ENCODE measurements at places on chromosomes 7 and 10.

- no peak for DNase-seq
Observed at GRCh38 chr10:75407713-75408508, 6.3 kb upstream of the ZNF503 start.

GRCh38 chr10:91137822-91138221, 82.6 kb upstream of the PCGF5 start:
- DNase-seq, result no peak

GRCh38 chr10:63657761-63658160, 136.6 kb downstream of the REEP3 start:
- DNase-seq, result no peak

DNA sequence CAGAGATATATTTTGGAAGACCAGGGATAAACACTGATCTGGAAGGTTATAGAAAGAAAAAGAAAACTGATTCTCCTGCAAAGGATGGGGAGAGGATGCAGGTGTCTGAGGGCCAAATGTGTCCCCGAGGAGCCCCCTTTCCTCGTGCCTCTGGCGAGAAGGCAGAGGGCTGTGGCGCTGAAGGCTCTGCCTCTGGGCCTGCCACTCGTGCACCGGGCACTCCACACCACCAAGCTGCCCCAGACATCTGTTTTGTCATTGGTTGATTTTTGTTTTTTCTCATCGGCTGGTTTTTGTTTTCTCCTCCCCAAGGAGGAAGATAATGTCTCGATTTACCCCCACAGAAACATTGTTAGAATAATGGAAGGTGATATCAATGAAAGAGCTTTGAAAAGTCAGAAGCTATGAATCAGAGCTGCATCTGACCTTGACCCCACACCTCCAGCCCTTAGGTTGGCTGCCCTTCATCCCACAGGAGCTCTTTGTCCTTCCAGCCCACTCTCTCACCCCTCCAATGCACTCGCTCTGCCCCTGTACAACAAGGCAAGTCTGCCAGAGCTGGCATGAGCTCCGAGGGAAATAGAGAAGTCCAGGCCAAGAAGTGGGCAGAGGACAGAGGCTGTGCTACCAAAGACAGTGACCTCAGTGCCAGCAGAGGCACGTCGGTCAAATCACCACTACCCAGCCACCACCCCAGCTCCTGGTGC, 124.8 kb downstream of the TCERG1L start:
- no peak for DNase-seq

GRCh38 chr10:15515202-15515601, 144.1 kb upstream of the FAM171A1 start:
- DNase-seq, result no peak

GRCh38 chr10:62373995-62374861, at the start of gene ZNF365:
ZNF365 (plus strand) TSS chr10:62374369; CDS start chr10:62376194, 1,825 bp downstream.
- peak; percentile 29 for DNase-seq

GRCh38 chr7:77537778-77538280, 734 bp downstream of the PTPN12 start:
- DNase-seq, result peak; percentile 12

DNA sequence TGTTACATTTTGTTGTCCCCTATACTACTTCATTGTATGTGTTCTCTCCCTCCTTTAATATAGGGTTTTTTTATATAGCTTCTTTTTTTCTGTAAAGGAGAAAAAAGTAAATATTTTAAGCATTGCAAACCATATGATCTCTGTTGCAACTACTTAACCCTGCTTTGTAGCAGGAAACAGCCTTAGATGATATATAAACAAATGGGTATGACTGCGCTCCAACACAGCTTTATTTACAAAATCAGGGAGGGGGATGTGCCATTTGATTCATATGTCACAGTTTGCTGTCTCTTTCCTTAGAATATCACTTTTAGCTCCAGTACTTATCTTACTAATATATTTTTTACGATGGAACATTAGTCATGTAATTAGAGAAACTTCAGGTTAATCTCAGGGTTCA, 155.2 kb upstream of the GNAI1 start:
- no peak for DNase-seq

- no peak for DNase-seq
Observed at GRCh38 chr10:11164803-11165590, 147.3 kb downstream of the CELF2 start.

DNA sequence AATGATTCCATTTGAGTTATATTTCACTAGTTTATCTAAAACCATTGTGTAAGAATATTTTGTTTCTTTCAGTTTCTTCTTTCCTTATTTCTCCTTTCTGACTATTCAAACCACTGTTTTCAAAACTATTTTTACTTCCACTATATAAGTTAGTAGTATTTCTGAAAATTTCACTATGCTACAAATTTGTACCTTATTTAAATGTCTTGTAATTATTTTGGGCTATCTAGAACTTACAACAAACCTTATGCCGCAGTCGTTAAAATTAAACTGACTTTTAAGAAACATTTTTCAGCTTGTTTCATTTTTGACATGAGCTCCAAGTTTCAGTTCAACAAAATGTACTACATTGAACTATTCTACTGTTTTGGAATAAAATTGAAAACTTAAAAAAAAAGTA, 1.8 kb downstream of the TFEC start:
- DNase-seq, result no peak

DNA sequence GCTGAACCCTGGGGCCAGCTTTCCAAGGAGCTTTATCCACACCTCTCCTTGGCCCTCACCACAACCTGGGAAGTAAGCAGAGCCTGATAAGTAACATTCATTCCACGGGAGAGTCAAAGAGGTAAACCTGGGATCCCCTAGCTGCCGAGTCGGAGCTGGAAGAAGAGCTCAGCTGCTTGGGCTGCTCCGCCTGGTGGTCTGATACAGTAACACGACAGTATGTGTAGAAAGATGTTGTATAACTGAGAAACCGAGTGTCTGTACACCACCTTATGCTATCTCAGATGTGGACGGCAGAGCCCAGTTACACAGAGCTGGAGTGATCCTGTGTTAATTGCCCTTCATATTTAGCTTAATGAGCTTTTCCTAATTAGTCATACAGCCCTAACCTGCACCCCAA, 151.3 kb upstream of the KMT2E start:
- DNase-seq, result no peak

DNA sequence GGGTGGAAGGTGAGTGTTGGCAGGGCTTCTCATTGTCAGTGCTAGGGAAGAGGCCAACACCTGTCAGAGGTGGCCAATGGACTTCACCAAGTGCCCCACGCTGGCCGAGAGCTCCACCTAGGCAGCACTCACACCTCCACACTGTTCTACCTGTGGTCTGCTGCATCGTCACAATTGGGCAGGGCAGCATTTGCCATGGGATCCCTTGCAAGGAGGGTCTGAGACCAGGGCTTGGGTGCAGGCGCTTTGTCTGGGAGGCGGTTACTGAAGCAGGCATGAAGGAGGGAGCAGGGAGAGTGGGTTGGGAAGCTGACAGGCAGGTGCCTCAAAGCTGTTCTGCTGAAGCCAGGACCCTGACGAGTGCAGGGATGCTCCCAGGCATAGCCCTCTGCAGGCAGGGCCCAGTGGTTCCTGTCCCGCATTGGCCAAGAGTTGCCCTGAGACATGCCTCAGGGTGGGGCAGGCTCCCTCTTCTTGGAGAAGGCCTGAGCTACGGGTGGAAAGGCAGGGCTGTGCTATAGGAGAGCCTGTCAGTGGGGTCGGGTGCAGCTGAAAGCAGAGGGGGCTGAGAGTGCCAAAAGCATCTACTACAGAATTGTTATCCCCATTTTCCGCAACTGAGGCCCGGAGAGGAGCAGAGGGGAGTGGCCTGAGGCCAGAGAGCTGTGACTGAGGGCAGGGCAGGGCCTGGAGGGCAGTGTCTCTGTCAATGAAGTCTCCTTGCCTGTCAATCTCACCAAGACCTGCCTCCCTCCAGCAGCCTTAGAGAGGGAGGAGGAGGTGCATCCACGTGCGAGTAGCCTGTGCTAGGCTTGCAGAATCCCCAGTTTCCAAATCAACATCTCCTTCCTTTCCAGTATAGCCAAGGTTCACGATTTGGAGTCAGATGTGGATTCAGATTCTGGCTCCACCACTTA, 4.0 kb downstream of the RBP3 start:
- no peak for DNase-seq

GRCh38 chr10:72011468-72011867, 47.3 kb downstream of the CHST3 start:
- DNase-seq, result no peak

DNA sequence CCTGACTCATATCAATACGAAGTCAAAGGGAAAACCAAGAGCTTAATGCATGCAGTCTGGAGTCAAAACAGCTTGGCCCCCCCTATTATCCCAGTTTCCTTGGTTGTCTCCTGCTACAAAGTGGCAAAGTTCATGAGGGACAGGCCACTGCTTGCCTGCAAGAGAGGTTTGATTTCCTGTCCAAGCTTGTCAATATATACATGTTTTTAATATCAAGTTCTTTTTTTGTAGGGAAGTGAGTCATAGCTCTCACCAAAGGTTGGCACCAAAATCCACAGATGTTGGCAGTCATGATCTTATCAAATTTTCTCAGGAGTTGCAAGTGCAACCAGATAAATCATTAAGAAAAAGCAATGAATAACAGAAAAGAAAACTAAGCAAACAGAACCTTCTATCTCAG, 176.8 kb downstream of the COBL start:
- no peak for DNase-seq

DNA sequence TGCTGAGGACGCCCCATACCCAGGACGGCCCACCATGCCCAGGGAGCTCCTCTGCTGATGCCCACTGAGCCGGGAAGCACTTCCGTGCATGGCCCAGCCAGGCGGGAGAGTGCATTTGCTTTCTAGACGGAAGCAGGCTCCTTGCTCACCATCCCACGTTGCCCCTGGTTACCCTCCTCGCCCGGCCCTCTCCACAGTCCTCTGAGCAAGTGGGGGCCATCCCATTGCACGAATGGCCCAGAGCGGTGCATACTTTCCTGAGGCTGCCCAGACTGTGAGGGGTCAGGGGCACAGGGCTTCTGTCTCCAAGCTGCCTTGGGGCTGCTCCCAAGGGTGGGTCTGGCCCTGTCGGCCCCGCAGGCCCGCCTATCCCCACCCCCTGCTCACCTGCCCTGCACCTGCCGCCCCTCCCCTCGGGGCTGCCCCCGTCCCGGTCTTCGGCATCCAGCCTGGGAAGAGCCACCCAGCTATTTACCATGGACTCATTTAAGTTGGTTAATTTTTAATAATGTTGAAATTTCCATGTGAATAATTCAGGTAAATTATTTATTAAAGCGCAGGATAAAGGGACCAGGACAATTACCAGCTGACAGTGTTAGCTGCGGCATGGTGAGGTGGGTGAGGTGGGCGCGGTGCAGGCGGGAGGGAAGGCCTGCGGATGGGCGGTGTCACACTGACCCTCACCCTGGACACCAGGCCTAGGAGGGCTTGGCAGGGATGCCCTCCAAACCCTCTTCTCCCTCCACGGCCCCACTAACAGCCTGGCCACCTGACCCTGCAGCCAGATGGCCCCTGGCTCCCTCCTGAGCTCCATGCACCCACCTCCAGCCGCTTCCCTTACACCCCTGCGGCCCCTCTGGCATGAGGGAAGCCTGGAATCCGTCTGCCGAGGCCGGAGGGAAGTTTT, 104.4 kb downstream of the MICALL2 start:
- no peak for DNase-seq

GRCh38 chr10:34522546-34522945, 292.6 kb downstream of the PARD3 start:
- no peak for DNase-seq

GRCh38 chr7:102264367-102264891, 22.2 kb upstream of the SH2B2 start:
- DNase-seq, result no peak

DNA sequence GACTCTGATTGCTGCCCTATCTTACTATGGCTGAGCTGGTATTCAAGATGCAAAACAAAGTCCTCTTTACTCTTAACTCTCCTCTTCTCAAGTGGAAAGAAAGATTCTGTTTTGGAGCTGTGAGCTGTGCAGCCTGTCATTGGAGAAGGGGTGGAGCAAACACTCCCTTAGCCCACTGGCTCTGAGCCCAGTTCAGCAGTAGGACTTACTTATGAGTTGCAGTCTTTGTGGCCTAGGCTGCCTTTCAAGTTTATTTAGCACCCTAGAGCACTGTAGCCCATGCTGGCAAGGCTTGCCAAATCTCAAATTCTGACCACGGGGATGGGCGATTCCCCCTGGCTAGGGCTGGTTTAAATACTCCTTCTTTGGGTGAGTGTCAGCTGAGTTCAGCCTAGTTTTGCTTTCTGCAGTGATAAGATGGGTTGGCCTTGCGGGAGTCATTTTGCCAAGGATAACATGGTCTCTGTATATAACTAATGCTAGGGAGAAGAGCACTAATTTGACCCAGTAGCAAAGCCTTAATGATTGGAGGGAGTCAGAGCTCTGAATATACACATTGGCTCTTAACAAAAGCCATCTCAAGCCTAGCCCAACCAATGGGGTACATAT, 110.2 kb downstream of the MYO3A start:
- no peak for DNase-seq

DNA sequence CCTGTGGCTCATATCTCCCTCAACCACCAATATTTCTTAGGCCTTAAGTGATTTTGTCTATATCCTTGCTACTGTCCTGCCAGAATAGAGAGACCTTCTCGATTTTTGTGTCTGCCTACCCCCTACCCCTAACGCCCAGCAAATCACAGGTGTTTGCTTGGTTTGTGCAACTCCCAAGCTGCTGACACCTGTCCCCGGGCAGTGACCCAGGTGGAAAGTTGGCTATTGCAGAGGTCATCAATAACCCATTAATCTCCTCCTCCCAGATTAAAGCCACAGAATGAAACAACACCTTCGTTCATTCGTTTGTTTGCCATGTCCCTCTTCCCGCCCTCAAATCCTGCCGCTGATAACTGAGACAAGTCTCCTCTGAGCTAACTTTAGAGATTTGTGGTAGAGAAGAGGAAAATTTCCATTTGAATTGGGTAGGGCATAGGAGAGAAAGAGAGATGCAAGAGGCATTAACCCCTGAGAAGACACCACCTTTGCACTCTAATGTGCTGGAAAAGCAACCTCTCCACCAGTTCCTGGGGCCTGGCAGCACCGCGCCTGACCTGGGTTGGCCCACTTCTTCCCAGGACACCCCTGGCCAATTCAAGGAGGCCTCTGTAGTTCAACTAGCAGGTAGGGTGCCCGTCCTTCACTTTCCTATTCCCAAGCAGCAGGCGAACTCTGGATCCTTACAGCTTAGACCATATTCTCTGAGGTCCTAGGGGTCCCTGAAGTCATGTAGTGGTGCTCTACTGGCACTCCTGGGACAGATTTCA, 3.0 kb downstream of the NEUROG3 start:
- no peak for DNase-seq

- DNase-seq, result no peak
Observed at GRCh38 chr7:14339861-14340260, 350.4 kb upstream of the ETV1 start.

DNA sequence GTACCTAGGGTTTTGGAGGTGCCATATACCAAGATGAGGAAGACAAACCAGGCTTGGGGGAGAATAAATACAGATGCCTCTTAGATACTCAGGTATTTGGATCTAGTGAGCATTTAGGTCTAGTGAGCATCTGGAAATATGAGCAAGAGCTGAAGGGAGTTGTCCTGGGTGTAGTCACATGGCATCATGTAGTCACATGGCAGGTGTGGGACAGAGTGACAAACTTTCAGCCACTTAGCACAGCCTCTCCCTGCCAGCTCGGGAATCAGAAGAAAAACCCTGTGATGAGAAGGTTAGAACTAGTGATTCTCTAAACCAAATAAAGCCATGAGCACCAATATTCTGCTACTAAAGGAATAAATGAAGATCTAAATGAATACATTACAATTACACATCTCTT, 24.3 kb downstream of the RGR start:
- no peak for DNase-seq
